ENCODE measurements at places on chromosomes 6 and 20.

DNA sequence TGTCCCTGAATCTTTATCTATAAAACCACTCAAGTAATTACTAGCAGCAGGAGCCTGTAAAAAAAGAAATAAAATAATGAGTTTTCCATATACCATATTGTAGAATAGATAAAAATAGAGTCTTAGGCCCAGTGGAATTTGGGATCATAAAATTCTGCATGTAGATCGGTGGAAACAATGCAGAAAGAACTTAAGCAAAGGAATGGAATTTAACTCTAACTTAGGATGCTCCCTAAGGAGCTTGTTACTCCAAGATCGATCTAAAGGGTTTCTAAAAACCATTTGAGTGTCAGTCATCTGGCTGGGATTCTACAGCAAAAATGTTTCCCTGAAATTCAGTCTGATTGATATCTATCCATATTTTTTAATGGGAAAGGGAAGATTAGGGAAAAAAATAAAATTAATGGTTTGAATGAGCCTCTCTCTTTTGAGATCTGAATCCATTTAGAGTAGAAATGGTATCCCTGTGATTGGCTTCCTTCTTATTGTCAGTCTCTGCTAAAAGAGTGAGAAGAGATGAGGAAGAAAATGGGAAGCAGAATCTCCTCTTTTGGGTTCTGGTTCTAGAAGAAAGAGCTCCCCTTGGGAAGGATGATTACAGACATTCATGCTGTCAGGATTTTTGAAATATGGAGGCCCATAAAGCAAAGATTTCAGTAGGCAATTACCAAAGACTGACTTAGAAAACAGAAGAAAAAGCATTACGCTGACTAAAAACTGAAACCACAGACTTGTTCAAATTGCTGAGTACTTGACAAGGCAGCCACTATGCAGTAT is 564.3 kb upstream of the MARCKS start:
- DNase-seq: no peak

GRCh38 chr20:49894073-49894470 is 21.3 kb downstream of the SPATA2 start:
- no peak for DNase-seq

- no peak for DNase-seq
Measured at GRCh38 chr6:87702589-87702945, 534 bp upstream of the AKIRIN2 start.

DNA sequence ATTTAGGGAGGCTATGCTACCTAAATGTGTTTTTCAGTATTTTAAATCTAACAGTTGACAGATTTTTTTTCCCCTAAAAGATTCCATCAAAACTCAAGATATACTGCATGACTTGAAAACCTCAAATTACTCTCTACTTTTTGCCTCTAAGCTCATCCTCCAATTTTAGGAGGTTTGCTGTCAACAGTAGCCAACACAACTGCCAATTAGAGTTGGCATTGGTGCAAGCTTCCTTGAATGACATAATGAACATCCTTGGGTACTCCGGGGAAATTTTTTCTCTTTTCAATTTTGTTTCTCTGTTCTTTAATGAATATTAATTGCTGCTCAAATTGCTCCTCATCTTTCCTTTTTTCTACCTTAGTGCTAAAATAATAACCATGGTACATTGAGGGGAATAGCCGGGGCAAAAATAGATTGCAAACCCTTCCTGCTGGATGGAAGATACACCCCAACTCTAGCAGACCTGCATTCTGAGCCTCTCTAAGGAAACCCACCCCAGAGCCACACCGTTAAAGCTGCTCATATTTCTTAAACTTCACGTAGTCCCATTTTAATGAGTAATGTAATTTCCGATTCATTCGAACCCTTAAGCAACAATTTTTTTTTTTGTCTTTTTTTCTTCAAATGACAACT is 34.3 kb downstream of the SLC22A23 start:
- peak; percentile 50 for DNase-seq

DNA sequence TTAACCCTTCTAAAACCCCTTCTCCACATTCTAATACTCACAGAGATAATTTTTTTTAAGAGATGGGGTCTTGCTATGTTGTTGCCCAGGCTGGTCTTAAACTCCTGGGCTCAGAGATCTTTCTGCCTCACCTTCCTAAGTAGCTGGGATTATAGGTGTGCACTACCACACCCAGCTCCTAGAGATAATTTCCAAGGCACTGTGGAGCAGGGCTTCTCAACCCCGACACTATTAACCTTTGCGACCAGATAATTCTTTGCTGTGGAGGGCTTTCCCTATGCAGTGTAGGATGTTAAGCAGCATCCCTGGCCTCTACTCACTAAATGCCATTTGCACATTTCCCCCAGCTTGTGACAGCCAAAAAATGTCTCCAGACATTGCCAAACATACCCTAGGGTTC is 8.8 kb upstream of the RREB1 start:
- no peak for DNase-seq

DNA sequence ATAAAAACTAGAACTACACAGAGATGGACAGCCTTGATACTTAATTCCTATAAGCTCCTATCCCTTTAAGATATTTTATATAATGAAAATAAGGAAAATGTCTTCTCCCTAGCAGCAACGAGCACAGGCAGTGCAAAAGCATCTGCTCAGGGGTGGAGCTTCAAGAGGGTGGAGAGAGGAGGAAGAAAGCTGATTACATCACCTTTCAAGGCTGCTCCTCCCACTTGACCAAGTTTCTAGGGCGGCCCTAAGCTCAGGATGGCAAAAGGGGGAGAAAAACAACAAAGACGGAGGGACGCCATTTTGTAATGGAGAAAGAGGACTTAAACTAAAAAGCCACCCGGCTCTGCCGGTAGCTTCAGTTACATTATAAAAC is 2.2 kb downstream of the PPP1R10 start:
- peak; percentile 98 for DNase-seq

GRCh38 chr20:48656661-48657211 is 171.1 kb downstream of the PREX1 start:
- DNase-seq: no peak

- no peak for DNase-seq
Measured at GRCh38 chr6:120164531-120164930, 815.0 kb upstream of the MAN1A1 start.

DNA sequence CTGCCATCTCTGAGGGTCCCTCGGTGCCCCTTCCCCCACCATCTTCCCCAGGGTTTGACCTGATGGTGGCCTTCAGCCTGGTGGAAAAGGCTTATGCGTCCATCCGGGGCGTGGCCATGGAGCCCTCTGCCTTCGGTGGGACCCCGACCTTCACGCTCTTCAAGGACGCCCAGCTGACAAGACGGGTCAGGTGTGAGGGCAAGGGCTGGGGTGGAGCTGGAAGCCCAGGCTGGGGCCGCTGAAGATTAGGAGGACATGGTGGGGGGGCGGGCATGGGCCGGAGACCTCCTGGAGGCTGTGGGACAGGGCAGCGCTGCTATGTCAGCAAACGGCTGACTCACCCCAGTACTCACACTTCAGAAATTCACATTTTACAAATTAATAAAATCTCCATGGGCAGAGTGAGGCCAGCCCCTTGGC is 23.5 kb downstream of the COL20A1 start:
- DNase-seq: no peak

DNA sequence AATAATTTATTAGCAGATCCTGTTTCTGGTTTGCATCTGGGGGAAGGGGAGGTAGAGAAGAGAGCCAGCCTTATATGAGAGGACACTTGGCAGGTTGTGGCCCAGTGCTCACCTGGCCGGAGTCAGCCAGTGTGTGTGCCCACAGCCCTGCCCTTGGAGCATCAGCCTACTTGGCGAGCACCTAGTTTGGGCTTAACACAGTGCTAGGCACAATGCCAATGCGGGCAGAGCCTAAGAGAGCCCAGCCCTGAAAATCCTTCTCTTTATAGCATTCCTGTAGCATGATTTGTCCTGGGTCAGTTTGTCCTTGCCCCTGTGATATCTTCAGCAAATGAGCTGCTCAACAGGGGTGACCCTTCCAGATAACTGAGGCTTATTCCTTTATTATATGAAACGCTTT is 73.0 kb downstream of the SLX4IP start:
- DNase-seq: peak; percentile 64

DNA sequence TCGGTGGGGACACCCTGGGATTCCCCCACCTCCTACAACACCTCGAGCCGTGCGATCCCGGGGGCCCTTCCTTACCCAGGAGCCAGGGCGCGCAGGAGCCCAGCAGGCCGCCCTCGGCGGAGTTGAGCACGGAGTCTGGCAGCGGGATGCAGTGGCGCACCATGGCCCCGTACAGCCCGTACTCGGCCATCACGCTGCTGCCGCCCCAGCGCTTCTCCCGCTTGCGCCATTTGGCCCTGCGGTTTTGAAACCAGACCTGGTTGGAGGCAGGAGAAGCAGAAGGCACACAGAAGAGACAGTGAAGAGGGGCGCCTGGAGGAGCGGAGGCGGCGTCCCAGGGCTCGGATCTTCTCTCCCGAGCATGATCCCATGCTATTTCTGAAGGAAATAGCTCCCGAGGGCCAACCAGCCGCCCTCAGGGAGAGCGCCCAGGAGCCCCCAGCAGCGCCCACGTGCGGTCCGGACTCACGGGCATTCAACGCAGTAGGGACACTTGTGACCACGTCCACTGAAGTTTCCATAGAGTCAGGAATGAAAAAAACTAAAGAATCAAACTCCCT is 4.3 kb downstream of the VSX1 start:
- no peak for DNase-seq

DNA sequence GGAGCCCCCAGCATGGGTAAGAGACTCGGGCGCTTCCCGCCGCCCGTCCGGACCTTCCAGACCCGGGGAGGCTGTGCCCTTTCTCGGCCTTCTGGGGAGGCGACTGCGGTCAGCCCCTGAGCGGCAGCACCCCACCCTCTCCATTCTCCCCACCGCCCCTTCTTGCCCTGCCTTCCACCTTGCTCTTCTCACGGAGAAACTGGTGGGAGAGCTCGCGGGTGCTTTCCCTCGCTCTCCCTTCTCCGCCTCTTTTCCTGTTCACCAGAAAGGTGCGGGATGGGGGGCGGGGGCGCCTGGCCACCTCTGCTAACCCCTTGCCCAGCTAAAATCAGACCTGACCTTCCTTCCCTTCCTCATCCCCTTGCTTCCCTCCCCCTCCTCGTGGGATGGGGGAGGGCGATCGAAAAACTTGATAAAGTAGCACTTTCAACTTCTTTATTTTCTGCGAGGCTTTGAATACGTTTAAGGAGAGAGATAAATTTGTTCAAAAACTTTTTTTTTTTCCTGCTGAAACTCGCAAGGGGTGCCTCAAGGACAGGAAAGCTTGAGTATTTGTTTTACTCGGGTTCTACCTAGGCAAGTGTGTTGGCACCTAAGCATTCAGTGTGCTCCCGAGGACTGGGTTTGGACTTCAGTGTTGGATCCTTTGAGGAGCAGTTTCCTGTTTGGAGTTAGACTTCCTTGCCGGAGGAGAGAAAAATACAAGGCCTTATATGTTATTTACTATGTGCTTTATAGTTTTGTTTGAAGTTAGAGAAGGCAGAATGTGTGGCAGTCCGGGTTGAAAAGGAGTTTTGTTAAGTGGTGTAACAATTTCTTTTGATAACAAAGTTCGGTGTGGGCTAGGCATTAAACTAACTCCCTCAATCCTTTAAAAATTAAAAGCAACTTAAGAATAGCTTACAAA is 897 bp downstream of the CD2AP start:
- DNase-seq: peak; percentile 57

DNA sequence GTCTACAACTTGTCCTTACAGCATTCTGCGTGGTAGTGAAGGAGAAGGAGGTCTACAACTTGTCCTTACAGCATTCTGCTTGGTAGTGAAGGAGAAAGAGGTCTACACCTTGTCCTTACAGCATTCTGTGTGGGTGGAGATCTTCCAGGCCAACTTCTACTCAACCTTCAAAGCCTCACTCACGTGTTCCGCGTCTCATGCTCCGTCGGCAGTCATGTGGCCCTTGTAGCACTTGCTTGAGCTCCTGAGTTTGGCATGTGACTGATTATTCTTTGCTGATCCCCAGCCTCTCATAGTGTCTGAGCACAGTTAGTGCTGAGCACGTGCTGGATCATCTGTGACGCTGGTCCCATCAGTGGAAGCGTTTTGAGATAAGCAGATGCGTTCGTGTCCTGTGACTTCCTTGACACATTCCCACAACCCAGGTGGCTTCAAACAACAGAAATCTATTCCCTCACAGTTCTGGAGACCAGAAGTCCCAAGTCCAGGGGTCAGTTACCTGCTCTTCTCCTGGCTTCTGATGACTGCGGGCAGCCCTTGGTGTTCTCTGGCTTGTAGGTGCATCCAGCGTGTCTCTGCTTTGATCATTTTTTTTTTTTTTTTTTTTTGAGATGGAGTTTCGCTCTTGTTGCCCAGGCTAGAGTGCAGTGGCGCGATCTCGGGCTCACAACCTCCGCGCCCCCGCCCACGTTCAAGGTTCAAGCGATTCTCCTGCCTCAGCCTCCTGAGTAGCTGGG is 2.6 kb downstream of the SS18L1 start:
- DNase-seq: peak; percentile 28

GRCh38 chr6:146543940-146544615 is 445 bp downstream of the RAB32 start:
- no peak for DNase-seq

- no peak for DNase-seq
Measured at GRCh38 chr6:147867433-147868226, 359.1 kb downstream of the SAMD5 start.

GRCh38 chr6:33888664-33889200 is 84.9 kb upstream of the MLN start:
- no peak for DNase-seq

GRCh38 chr6:74734901-74735300 is 471.0 kb downstream of the COL12A1 start:
- no peak for DNase-seq

DNA sequence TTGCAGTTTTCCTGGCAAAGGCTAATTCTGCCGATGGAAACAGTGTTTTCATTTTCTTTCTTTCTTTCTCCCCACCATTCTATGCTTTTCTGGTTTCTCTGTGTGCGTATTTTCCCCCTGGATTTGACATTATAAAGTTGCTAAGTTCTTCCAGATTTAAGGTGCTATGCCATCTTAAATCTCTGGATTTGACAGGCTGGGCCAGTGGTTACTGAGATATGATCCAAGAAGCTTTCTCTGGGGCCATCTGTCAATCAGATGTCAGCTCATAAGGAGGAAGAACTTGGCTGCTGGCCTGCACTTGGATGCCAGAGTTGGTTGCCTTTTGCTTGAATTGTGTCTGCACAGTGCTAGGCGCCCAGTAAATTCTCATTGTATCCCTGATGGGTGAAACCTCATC is 39.7 kb downstream of the SLC2A10 start:
- DNase-seq: no peak

DNA sequence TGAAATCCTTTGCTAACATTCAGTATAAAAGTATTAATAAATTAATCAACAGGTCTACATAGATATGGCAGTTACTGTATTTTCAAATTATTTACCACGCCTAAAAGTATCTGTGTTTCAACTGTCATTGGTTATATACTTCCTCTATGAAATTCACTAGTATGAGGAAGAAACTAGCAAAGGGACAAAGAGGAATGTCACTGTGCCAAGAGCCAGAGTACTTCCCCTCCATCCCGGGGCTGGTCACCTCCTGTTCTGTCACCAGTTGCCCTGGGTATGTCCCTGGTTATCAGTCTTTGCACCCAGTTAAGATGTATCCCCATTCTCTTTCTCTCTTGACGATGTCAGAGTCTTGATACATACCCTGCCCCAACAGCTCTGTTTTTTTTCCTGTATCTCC is 476.8 kb upstream of the SOX4 start:
- DNase-seq: no peak

GRCh38 chr6:113095841-113096240 is 748.7 kb downstream of the RFPL4B start:
- DNase-seq: no peak

- DNase-seq: peak; percentile 18
Measured at GRCh38 chr20:50569864-50570836, 60.0 kb downstream of the PTPN1 start.
